Epithelial cell of esophagus (primary cell): ENCODE measurements at places on chromosomes 11 and 22.

DNA sequence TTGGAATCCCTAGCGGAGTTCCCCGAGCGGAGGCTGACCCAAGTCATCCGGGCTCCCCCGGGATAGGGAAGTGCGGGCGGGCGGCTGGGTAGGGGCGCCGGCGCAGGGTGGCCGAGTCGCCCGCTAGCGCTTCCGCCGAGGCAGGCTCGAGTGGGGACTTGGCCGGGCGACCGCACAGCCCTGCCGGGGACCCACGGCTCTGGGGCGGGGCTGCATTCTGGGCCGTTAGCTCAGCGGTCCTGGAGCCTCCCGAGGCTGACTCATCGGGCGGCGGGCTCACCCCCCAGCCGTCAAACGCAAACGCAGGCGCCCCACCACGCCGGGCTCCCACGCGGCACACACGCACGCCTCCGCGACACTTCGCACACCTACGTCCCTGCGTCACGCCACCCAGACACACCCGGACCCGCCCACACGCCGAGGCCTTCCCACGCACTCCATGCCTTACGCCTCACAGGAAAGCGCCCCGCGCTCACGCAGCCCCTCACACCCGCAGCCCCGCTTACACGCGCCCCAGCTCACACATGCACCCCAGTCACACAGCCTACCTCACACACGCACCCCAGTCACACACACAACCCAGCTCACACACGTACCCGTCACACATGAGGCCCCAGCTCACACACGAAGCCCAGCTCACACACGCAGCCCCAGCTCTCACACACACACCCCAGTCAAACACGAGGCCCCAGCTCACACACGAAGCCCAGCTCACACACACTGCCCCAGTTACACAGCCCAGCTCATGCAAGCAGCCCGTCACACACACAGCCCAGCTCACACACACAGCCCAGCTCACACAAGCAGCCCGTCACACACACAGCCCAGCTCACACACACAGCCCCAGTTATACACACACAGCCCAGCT, 1.2 kb downstream of the PHLDB1 start:
- DNase-seq: peak; percentile 55

GRCh38 chr22:37157516-37158285, 8.0 kb upstream of the IL2RB start:
- DNase-seq: peak; percentile 67

DNA sequence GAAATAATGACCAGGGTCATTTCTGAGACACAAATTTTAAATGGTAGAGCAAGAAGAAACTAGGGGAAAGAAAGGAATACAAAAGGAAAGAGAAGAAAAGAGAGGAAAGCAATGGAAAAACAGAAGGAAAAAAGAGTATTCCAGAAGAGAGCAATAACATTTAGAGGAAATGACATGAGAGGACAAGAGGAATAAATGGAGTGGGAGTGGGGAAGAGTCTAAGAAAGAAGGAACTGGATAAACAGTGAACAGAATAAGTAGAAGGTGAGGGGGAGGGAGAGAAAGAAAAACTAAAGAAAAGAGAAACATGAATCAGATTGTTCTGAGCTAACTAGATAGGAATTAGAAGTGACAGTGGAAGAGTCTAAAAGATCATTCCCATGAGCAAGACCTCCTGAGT, 28.4 kb downstream of the PRDM10 start:
- DNase-seq: no peak

- no peak for DNase-seq
Observed at GRCh38 chr11:78069465-78069864, 5.8 kb downstream of the THRSP start.

DNA sequence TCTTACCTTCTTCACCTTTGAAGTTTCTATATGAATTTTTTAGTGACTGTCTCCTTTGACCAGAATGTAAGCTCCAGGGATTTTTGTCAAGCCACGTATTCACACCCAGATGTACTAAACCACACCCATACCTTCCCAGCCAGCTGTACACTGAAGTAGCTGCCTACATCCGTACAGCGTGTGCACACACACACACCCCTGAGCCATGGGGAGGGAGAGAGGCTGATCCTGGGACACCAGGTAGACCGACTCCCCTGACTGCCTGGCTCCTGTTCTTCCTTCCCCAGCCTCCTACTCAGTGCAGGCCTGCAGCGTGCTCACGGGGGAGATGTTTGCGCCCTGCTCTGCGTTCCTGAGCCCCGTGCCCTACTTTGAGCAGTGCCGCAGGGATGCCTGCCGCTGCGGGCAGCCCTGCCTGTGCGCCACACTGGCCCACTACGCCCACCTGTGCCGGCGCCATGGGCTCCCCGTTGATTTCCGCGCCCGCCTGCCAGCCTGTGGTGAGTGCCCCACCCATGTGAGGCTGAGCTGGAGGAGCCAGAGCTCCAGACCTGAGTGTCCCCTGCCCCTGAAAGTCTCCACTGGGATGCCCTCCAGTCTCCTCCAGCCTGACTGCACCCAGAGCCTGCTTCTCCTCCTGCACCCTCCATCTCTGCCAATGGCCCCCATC, 25.9 kb downstream of the OTOG start:
- DNase-seq: no peak

- no peak for DNase-seq
Observed at GRCh38 chr11:60750911-60751310, 5.8 kb upstream of the MS4A15 start.

GRCh38 chr11:76229690-76230240, 23.5 kb upstream of the WNT11 start:
- no peak for DNase-seq

GRCh38 chr11:2518111-2518982, 73.5 kb downstream of the KCNQ1 start:
- DNase-seq: no peak

DNA sequence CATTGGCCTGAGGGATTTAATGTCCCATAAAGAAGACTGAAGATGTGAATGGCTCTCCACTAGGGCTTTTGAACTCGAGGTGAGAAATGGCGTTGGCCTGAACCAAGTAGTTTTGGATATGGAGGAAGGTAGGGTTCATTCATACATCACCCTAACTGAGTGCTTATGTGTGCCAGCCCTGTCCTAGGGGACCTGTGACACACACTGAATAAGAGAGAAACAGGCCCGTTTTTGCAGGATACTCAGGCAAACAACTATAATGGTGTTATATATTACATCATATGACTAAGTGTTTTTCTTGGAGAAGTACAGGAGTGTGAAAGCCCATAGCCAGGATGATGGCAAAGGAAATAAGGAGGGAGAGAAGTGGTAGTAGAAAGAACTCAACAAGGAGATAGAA, 368.1 kb downstream of the TMEM135 start:
- DNase-seq: no peak

GRCh38 chr11:25758145-25758661, 573.7 kb upstream of the ANO3 start:
- no peak for DNase-seq

DNA sequence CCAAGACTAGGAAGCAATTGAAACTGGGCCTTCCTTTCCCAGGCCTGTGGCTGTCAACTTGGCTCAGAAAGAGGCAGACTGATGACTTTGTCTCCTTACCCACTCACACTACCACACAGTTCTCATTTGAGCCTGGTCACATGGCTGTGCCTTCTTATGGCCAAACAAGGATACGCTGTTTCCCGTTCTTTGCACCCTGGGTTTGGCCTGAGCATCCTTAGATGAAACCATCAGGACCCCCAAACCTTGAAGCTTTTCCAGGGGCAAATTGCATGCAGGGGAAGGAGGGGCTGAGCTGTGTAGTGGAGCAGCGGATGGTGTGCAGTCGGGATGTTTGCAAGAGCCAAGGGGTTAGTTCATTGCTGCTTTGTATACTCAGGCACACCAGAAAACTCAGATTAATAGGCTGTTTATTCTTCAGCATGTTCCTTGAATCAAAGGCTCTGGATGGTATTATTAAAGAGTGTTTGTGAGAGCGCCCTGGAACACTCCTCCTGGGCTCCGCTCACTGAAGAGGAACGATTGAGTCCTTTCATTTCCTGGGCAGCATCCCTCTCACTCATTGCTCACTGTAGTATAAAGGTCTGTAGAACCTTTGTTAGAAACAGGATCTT, 69.8 kb downstream of the ARFGAP2 start:
- DNase-seq: no peak

- no peak for DNase-seq
Observed at GRCh38 chr11:42410251-42410955, 901.4 kb upstream of the API5 start.

DNA sequence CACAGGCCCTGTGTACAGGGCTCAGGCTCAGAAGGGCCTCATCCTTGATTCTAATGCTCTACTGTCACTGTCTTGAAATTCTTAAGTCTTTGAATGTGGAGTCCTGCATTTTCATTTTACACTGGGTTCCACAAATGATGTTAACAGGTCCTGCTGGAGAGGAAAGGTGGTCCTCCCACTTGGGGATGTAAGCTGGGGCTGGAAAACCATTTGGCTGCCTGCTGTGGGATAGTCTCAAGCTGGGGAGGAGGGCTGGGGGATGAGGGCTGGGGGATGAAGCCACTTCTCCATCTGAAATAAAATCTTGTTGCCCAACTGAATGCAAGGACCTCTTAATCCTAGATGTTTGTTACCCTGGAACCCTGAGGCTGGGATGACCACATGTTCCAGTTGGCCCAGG, 423.0 kb downstream of the TENM4 start:
- no peak for DNase-seq

DNA sequence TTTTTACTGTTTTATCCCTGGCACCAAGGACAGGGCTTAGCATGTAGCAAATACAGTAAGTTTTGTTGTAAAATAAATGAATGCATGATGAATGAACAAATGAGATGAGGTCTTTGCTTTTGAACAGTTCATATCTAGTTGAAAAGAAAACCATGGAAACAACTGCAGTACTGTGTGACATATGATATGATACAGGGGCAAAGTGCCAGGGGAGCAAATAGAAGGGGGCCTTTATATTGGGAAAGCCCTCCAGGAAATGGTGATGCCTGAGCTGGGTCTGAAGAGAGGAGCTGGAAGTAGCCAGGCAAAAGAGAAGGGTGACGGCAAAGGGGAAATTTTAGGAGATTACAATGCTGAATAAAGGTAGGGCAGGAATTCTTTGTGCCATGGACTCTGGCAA, 63.8 kb upstream of the UCP3 start:
- no peak for DNase-seq

- peak; percentile 61 for DNase-seq
Observed at GRCh38 chr11:7575841-7576725, 62.3 kb downstream of the PPFIBP2 start.

DNA sequence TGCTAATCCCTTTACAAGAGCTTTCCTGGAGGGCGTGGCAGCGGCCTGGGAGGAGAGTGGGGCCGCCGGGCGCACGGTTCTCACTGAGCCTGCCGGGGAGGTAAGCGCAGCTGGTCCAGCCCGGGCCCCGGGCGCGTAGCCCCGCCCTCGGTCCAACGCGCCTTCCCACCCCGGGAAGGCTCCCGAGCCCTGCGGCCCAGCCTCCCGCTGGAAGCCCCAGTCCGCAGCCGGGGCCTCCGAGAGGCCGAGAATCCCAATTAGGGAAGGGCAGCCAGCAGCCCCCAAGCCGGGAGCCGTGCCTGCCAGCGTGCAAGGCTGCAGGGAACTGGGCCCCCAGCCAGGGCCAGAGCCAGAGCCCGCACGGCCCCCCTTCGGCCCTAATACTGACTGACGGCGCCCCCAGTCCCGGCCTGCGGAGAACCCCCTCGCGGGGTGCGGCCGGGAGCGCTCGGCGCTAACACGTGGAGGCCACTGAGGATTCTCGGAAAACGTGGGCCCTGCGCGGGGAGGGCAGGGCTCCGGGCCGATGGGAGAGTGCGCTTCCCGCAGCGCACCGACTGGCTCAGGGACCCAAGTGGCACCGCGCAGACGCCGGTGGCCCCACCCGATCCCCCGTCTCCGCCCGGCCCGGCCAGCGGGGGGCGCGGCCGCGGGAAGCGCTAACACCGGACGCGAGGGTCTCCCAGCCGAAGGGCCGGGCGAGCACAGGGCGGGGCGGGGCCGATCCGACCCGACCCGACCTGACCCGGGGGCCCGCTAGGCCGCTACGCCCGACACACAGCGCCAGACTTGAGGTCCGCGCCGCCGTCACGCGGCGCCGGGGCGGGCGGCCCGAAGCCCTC, 5.7 kb downstream of the ZFTA start:
- peak; percentile 11 for DNase-seq

- DNase-seq: peak; percentile 15
Observed at GRCh38 chr11:67698247-67698646, 23.8 kb upstream of the ALDH3B2 start.

DNA sequence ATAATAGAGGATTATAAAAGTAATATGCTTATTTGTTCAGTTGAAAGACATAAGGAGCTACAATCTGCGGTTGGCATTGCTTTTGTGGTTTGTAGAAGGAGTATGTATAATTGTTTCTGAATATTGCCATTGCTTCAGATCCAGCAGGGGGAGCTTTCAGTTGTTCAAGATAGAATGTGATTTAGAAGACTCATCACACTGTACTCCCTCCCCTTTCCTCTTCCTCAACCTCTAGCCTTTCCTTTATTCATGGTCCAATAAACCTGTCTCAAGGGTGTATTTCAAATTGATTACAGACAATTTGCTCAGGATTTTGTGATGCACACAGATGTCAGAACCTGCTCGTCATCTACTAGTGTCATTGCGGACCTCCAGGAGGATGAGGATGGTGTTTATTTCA, 9.8 kb downstream of the PRMT3 start:
- DNase-seq: peak; percentile 68

GRCh38 chr11:95088946-95089619, 563 bp upstream of the ENDOD1 start:
- no peak for DNase-seq

GRCh38 chr22:41846268-41846987, 13.5 kb downstream of the SREBF2 start:
- no peak for DNase-seq

GRCh38 chr11:118838905-118839553, 44.7 kb upstream of the CXCR5 start:
- no peak for DNase-seq

- DNase-seq: no peak
Observed at GRCh38 chr11:96111308-96111707, 187.4 kb upstream of the MTMR2 start.

DNA sequence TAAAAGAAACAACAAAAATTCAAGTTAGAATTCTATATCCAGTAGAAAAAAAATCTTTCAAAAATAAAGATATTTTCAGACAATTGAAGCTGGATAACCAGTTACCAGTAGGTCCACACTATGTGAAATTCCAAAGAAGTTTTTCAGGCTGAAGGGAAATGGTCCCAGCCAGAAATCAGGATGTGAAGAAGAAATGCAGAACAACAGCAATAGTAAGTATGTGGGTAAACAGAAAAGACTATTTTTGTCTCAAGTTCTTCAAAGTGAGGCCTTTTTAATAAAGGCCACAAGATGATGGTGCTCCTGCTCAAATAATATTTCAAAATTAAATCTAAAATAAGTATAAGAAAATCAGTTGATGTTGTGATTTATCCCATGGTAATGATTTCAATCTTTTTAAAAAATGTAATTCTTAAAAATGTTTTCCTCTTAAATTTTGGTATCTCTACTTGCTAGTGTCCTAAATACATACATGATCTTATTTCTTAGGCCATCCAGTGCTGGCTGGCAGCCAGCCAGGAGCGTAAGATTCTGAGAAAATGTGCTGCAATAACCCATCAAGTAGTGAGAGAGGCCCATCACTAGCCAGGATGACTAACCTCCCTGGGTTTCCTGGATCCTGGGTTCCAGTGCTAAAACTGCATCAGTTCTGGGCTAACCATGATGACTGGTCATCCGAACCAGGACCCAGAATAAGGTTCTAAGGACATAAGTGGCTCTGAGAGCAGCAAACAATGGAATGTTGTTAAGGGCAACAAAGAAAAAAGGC, 15.6 kb upstream of the UCP3 start:
- DNase-seq: peak; percentile 75

GRCh38 chr11:10429526-10429925, 25.5 kb upstream of the AMPD3 start:
- no peak for DNase-seq
